ENCODE measurements at places on chromosomes 11 and 22.

DNA sequence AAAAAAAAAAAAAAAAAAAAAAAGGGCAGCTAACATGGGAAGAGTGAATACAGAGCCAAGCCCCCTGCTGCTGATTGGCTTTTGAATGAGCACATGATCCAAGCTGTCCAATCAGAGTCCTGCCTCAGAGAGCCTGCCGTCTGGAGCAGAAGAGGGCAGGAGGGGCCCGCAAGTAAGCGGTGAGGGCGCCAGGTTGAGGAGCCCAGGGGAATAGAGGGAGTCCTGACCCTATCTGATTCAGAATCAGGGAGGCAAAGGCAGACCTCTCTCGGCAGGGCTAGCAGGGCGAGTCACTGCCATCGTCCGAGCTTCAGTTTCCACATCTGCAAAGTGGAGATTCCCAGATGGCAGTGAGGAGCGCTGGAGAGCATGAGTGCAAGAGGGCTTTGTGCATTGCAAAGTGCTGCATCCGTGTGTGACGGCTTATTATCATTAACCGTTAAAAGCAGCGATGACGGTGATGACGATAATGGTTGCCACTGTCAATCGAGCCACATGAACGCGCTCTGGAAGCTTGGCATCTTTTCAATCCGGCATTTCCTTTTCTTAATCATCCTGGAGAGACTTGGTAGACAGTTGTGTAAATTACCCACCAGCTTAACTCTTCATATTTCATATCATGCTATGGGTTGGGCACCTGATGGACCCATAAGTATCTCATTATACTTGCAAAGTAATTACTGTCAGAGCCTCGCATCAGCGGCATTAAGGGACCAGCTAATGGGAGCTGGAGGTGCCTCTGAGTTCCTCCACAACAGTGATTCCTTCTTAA, 68.6 kb upstream of the ATXN10 start:
- peak; percentile 91 for DNase-seq

GRCh38 chr11:111939836-111940604, 2.9 kb downstream of the DIXDC1 start:
- peak; percentile 85 for DNase-seq

DNA sequence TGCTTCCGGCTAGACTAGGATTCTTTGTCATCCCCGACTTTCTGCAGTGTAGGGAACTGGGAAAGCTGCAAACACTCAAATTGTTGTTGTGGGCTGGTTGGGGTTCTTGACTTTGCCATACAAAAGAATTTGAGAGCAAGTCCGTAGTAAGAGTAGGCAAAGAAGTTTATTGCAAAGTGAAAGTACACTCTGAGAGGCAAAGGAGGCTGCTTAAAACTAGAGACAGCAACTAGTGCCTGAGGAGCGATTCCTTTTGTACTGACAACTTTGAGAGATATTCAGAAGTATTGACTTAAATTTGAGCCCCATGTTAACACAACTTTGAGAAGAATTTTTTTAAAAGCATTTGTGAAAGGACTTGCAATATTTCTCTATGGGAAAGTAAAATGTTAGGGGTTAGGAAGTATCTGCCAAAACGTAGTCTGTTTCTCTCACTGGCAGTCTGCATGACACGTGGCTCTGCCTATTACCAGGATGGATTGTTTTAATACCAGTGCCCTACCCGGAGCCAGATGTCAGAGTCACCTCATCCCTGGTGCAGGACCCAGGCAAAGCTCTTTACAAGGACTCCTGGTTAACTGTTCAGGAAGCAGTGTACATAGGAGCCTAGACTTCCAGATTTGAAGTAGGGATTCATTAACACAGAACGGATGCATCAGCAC, 85.0 kb upstream of the CLPB start:
- peak; percentile 37 for DNase-seq

- DNase-seq: peak; percentile 92
Measured at GRCh38 chr11:17683377-17684161, 35.8 kb upstream of the MYOD1 start.

DNA sequence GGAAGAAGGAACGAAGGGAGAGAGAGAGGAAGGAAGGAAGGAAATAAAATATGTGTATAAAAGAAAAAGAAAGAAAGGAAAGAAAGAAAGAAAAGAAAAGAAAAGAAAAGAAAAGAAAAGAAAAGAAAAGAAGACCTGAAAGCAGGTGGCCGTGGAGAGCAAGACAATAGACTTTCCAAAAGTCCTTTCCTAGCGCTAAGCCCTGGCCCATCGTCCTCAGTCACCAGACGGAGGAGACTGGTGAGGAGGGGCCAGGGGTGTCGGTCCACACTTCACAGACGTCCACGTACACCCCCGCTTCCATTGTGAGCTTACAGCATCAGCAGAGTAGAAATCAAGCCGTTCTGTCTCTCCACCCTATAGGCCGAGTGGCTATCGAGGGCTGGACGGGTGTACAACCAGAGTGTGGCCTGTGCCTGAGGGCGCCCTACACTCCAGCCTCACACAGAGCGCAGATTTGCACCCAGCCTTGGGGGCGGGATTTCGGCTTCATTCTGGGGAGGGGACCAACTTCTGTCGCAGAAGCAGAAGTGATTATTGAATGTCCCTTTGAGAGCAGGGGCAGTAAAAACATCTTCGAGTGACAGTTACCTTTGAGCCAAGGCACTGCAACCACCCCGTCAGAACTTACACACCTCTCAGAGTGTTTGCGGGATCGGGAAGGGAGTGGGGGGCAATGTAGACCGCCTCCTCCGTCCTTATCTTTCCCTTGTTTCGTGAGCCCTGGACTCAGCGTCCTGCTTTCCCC, 2.0 kb upstream of the BSX start:
- no peak for DNase-seq

- no peak for DNase-seq
Measured at GRCh38 chr11:128940156-128940555, 2.5 kb downstream of the TP53AIP1 start.

DNA sequence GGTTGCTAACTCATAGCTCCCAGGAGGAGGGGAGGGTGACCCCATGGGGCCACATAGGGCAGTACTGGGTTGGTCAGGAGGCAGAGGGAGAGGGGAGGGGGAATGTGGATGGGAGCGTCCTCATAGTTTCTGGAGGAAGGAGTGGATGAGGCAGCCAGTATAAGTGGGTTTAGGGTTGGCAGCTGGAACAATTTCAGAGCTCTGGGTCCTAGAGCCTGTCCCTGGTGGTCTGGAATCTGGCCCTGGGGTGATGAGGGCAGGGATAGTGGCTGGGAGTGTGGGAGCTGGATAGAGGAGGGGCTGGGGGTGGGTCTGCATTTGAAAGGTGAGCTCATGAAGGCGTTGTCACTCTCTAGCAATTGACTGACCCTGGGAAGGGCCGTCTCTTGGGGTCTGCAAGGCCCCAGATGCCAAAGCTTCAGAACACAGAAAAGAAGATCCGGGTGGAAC, 5.3 kb upstream of the MRGPRG start:
- DNase-seq: no peak

- peak; percentile 48 for DNase-seq
Measured at GRCh38 chr11:66363805-66364535, 7.6 kb downstream of the SLC29A2 start.

GRCh38 chr11:106133529-106133928, 56.1 kb downstream of the AASDHPPT start:
- DNase-seq: peak; percentile 31

- no peak for DNase-seq
Measured at GRCh38 chr11:44950625-44951476, at the start of gene TP53I11. TSS of gene TP53I11 (minus strand) at chr11:44950883. CDS start at chr11:44938335, 12,548 bp downstream.

- no peak for DNase-seq
Measured at GRCh38 chr11:59273373-59273841, 60.7 kb upstream of the MPEG1 start.

DNA sequence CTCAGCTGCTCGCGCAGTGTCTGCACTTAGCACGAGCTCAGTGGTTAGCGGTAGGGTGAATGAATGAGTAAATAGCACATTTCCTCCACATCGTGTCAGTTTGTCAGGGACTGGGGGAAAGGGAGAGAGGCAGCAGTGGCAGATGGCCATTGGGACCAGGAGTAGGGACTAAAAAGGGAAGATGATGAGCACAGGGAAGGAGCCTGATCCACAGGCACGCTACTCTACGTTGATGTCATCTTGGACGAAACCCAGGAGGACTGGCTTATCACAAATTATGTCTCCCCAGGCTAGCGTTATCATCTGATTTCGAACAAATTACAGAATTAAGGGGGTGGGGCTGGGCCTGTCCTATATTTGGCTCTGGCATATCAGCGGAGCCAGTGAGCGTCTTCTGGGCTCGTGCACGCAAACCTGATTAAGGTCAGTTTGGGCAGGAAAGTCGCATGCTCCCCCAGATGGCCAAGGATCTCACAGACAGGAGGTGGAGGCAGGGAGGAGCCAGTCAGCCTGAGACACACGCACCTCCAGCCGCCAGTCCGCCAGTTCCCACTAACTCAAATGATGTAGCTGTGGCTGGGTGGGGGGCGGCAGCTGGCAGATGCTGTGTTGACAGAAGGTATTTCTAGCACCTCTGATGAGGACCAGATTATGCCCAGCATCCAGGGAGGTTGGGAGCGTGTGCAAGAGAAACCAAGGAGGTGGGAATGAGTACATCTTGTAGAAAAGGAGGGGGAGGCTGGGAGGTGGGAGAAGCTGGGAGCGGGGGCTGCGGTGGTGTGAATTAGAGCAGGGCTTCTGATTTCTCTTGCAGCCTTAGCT, 97.4 kb upstream of the PRDM11 start:
- DNase-seq: no peak

DNA sequence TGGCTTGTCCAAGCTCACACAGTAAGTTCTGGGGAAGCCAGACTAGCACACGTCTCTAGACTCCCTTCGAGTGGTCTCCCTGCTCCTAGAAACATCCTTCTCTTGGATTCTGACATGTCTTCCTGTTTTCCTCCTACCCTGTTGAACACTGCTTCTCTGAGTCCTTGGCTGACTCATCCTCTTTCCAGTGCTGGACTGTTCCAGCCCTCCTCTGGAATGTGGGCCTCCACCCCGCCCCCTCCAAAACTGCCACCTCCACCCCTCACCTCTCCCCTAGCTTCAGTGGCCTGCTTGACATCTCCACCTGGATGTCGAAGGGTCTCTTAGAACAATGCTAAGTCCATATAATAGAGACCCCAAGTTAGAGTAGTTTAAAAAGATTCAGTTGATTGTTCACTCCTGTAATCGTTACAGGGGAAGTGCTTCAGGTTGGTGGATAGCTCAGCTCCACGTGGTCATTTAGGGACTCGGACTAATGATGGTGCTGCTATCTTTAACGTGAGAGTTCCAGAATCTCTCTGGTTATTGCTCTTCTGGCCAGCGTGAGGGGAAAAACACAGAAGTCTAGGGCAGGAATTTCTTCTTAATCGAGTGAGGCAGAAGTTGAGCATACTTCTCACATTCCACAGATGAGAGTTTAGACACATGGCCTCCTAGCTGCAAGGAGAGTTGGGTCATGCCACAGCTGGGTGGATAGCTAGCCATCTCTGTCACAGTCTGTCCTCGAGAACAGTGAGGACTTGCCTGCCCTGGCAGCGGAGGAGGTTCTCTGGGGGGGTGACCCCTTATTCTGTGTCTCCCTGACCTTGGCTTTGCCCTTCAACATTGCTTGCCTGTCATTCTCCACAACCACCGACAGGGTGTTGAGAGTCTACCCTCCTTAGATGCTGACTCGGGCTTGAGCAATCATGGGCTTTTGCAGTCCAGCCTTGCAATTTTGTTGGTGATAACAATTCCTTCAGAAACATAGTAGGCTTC, 4.7 kb upstream of the C11orf96 start:
- peak; percentile 75 for DNase-seq

DNA sequence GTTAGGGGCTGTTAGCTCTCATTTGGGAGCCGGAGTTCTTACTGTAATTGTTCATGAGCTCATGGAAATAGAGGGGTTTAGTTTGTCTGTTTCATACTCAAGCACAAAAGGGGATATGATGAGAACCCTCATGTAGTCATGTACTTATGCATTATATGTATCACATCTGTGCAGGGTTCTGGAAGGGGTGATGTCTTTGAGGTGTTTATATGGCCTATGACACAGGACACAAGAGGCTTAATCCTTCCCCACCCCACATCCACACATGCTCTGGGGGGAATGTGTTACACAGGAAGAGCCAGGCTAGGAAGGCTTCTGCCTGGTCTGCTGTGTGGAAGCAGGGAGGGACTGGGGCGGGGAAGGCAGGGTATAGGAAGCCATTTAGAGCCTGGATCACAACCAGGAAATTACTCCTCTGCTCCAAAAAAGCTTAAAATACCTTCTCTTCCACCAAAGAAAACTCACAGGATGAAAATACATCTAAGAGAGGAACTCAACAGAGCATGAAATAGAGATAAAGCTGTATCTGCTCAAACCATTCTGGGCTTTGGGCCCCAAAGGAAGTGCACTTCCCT, 316.1 kb downstream of the TMEM135 start:
- no peak for DNase-seq

DNA sequence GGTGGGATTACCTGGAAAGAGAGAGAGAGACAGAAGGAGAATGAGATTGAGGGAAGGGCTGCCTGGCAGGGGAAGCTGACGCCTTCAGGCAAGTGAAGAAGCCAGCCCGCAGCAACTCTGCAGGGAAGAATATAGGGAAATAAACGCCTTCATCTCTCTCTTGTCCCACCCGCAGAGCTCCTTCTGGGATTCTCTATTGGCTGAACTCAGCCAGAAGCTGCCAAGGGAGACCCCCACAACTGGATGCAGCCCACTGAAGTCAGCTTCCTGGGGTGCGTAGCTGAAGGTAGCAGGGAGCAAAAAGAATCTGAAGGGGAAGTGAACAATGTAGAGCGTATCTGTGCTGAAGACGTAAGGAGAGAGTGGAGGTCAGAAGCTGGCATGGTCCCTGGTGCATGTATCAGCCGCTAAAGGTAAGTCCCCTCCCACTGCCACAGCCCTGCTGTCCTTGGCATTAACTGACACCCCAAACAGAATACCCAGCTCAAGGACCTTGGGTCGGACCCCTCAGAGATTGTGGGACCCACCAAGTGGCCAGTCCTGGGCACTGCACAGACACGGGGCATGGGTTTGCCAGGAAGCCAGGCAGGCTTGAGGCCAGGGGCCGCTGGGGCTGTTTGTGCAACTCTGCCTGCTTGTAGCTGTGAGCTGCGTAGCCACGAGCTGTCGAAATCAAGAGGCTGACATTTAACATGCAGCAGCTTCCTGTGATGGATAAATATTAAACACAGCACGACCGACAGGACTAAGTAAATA, 469.9 kb downstream of the MN1 start:
- DNase-seq: peak; percentile 15

GRCh38 chr22:25196326-25196725, 3.3 kb upstream of the CRYBB3 start:
- DNase-seq: no peak

GRCh38 chr22:46688949-46689348, 49.1 kb downstream of the CERK start:
- DNase-seq: no peak

DNA sequence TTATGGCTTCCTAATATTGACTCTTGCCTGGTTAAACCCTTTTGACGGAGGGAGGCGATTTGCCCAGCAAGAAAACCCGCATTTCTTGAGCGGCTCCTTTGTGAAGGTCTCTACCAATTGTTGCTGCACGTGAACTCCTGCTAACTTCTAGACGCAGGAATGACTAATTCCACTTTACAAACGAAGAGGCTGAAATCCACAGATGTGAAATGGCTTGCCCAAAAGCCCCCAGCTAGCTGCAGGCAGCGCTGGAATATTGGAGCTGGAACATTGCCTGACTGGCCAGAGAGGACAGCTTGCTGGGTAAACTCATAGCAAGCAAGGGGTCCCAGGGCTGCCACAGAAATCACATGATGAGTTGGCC, 542 bp downstream of the GCAT start:
- peak; percentile 57 for DNase-seq

- no peak for DNase-seq
Measured at GRCh38 chr11:42890773-42891172, 421.0 kb upstream of the API5 start.

Data from ELR (cell line).